ENCODE measurements at places on chromosomes 2 and 18.

- DNase-seq = no peak
Measured at GRCh38 chr2:60515721-60516226, 37.7 kb downstream of the BCL11A start.

- DNase-seq = no peak
Measured at GRCh38 chr2:200454927-200455801, 54.7 kb downstream of the KCTD18 start.

DNA sequence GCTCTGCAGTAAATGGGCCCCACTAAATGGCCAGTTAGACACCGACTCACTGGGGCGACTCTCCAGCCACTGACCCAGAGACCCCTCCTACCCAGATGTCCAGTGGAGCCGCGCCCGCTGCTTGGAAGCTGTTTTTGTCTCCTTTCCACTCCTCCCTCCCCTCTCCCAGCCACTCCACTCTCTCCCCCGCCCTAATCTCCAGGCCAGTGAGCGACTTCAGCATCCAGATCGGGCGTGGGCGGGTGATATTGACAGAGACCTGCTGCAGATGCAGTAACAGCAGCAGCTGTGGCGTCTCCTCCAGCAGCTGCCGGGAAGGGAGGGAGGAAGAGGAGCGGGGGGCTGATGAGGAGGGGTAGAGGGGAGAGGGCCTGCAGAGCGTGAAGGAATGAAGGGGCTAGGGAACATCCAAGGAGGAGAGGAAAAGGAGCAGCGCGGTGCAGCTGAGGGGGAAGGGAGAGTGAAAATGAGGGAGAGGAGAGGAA, at the start of gene SCN7A:
TSS of gene SCN7A (minus strand) at position 110 of the 485 bp plus-strand sequence. CDS start 16,553 bp downstream, outside the sequence.
- DNase-seq = peak; percentile 87

GRCh38 chr2:47530105-47530760, 127.3 kb downstream of the MSH2 start:
- no peak for DNase-seq

- DNase-seq = no peak
Measured at GRCh38 chr2:1949265-1949664, 204.9 kb upstream of the PXDN start.

Data from neural progenitor cell (in vitro differentiated cells).